Retinal pigment epithelial cell (primary cell): ENCODE measurements at places on chromosomes 1 and 21.
A peak's percentile ranks its signal among the peaks of the same experiment; 100 is the strongest.

- no peak for DNase-seq
Observed at GRCh38 chr1:175034775-175035174, 11.6 kb upstream of the MRPS14 start.

DNA sequence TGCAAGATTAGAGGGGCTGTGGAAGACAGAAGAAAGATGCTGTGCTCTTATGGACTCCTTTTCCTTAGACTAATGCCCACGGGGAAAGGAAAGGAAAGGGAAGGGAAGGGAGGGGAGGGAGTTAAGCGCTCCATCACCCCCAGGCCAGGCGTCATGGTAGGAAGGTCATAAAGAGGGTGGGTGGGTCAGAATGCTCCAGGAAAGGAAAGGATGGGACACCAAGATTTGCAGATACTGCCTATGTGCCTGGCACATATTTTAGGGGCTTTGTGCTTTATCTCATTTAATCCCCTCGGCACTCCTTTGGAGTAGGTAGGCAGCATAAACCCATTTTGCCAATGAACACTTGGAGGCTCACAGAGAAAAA is 41.4 kb downstream of the MAB21L3 start:
- DNase-seq, result no peak

DNA sequence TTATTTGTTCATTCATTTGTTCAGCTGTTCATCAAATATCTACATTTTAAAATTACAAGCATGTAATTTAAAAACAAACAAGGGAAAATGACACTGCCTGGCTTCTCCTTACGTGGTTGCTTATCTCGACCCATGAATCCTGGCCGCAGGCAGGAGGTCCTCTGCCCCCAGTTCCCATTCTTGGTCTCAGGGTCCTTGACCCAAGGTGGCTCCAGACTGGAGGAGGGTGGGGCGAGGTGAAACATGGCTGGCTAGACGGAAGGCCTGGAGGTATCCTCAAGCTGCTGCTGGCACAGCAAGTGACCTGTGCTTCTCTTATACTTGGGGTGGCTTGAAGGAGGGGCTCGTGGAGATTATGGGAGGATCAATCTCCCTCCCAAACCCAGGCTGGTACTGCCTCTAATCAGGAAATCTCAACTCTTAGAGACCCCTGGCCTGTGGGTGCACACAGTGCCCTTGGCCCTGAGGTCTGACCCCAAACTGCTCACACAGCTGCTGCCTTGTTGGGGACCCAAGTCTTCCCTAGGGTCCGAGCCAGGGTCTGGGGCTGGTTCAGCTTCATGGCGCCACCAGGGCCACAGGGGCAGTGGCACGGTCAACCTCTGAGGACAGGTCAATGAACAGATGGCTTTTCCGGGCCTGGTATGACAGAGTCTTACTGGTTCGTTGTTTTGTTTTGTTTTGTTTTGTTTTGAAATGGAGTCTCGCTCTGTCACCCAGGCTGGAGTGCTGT is 63.7 kb downstream of the SCCPDH start:
- DNase-seq, result no peak

- DNase-seq, result no peak
Observed at GRCh38 chr1:200874694-200875093, 1.9 kb downstream of the GPR25 start.

DNA sequence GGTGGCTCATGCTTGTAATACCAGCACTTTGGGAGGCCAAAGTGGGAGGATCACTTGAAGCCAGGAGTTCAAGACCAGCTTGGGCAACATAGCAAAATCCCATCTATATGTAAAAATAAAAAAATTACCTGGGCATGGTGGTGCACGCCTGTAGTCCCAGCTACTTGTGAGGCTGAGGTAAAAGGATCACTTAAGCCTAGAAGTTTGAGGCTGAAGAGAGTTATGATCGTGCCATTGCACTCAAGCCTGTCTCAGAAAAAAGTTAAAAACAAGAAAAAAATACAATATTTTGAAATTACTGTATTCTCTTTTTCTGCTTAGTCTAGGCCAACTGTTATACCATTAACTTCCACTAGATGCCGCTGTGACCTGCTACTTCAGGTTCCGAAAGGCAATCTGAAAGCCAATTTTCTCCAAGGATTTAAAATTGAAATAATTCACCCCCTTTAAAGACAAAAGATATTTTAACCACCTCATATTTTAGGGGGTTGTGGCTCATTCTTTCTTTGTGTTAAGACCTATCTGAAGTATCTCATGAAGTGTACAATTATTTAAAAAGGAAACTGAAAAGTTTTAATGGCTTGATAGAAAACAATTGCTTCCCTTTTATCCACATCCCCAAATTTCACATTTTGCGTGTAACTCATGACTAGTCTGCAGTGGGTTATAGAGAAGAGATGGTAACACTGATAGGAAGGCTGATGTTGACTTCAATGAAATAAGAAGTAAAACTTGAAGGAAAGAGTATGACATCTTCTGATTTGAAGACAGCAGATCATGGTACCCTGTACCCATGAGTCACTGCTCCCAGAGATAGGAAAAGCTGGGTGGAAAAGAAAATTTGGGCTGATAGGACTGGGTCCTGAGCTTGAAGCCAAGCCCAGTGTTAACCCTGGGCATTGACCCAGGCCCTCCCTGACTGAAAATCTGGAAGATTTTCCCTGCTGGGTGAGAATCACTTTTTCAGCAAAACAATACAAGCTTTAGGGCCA is 24.4 kb upstream of the CLDN14 start:
- DNase-seq, result no peak

- peak; percentile 41 for DNase-seq
Observed at GRCh38 chr1:193406901-193407300, 220.5 kb upstream of the B3GALT2 start.

- DNase-seq, result no peak
Observed at GRCh38 chr21:39353295-39353694, 4.4 kb upstream of the HMGN1 start.

- no peak for DNase-seq
Observed at GRCh38 chr1:203629507-203630082, 3.0 kb downstream of the ATP2B4 start.

DNA sequence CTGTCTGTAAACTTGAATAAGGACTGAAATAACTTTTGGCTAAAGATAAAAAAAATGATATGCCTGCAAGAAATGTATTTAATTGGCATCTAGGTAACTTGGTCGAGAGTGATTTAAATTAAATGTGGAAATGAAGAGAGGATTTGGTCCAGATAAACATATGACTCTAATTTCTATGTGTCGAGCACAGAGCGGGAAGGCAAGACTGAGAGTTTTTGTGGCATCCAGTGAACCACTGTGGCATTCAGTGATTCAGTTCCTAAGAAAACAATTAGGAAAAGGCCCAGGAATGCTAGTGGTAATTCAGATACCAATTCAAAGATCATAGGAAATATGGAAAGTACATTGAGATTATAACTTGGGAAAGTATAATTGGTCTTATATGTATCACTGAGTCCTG is 39.6 kb downstream of the PDE4B start:
- no peak for DNase-seq

DNA sequence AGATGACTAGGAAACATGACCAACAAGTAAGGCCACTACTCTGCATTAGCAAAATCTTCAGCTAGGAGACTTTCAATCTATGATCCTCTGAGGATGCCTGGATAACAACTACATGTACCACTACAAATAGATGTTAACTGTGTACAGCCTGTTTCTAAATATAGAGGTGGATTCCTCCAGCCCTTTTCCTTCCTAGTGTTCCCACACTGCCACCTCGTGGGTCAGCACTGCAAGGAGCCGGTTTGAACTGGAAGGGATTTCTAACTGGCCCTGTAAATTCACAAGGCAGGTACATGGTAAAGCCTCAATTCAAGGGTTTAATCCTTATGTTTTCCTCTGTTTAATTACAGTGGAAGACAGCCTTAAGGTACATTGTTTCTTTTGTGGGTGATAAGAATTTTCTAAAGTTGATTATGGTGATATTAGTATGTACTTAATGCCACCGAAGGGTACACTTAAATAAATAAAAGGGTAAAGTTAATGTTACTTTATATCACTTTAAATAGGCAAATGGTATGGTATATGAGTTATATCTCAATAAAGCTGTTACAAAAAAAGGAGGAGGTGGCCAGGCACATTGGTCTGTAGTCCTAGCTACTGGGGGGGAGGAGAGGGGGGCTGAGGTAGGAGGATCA is 14.4 kb downstream of the SMYD3 start:
- peak; percentile 46 for DNase-seq
